Astrocyte of the hippocampus (primary cell): ENCODE measurements at places on chromosomes 5 and 9.

- peak; percentile 84 for DNase-seq
These were observed 87.6 kb downstream of the ADAMTS6 start for GRCh38 chr5:65394087-65394486.

- no peak for DNase-seq
These were observed 79.3 kb upstream of the ITGA1 start for GRCh38 chr5:52708463-52708862.

- DNase-seq: peak; percentile 57
These were observed 8.3 kb downstream of the OTP start for GRCh38 chr5:77630114-77630680.

DNA sequence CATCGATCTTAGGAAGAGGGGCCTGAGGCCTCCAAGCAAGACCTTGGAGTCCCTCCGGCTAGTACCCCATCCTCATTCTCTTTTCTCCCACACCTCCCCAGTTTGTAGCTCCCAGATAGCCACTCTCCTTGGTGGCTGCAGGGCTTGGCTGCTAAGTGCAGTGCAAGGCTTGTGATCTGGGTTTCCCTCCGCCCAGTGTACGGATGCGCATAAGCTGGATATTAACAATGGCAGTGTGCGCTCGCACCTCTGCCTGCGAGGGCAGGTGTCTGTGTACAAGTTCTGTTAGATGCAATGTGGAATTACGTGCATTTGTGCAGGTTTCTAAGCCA, 71.0 kb upstream of the TBCA start:
- no peak for DNase-seq

- DNase-seq: peak; percentile 98
These were observed 192.6 kb downstream of the TLE4 start for GRCh38 chr9:79764374-79764773.
